Fibroblast of upper back skin (primary cell): ENCODE measurements at places on chromosomes 5 and 9.

DNA sequence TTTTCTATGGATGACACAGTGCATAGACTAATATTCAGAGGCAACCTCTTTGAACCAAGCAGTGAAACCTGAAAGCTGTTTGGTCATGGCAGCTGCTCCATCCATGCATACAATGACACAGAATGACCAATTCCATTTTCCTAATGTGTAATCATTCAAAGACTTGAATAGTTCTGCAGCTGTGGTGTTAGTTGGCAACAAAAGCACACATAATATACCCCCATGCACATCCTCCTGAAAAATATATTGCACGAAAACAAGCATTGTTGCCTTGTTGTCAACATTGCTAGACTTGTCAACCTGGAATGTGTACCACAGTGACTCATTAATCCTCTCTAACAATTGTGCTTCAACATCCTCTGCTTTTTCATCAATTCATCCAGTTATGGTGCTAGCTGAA is 71.0 kb upstream of the SEMA6A start:
- DNase-seq = no peak

- no peak for DNase-seq
Measured at GRCh38 chr5:32278406-32278805, 34.3 kb downstream of the MTMR12 start.

GRCh38 chr5:77239126-77239741 is 28.8 kb downstream of the PDE8B start:
- peak; percentile 2 for DNase-seq

- DNase-seq = no peak
Measured at GRCh38 chr5:8892926-8893325, 652.9 kb downstream of the SEMA5A start.

DNA sequence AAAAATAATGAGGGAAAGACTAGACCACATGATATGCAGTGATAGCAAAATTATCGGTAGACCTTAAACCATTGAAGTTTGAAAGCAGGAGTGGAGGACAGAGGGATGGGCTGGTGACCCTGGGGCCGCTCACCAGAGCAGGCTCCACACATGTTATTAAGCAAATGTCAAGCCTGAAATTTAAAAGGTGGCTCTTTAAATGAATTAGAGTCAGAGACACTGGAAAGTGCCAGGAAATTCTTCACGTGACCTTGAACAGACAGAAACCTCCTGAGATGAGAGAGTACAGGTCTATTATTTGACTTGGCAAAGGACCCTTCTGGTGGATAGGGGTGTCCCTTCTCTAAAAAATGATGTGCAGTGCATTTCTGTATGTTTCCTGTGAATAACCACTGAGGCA is 111.0 kb upstream of the CPEB4 start:
- DNase-seq = no peak

DNA sequence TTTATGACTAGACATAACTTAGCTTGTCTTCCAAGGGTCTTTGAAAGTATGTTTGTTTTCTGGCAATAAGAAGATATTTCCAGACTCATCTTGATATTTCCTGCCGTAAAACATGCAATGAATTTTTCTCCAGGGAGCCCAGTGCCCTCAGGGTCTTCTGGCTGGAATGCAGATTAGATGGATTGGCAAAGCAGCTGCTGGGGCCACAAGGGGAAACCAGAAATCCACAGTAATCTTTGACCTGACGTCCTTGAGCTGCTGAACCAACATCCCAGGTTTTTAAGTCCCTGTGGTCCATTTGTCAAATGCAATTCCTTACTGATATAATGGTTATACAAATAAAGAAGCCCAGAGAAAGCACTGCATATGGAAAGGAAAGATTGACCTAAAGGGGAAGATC is 93.0 kb downstream of the THBS4 start:
- DNase-seq = peak; percentile 81

- DNase-seq = no peak
Measured at GRCh38 chr9:93674580-93675335, 98.4 kb downstream of the PHF2 start.

- DNase-seq = no peak
Measured at GRCh38 chr5:54525261-54525660, 7.7 kb downstream of the SNX18 start.

- DNase-seq = peak; percentile 61
Measured at GRCh38 chr5:115423051-115423450, 121.5 kb downstream of the FEM1C start.

GRCh38 chr5:10323588-10324488 is 16.1 kb upstream of the CMBL start:
- DNase-seq = peak; percentile 37

GRCh38 chr9:127470662-127471061 is 19.4 kb downstream of the LRSAM1 start:
- no peak for DNase-seq

- DNase-seq = no peak
Measured at GRCh38 chr5:122844136-122844909, 1.1 kb upstream of the SNX24 start.

- DNase-seq = peak; percentile 22
Measured at GRCh38 chr9:126874546-126875314, 14.3 kb downstream of the ZBTB34 start.

DNA sequence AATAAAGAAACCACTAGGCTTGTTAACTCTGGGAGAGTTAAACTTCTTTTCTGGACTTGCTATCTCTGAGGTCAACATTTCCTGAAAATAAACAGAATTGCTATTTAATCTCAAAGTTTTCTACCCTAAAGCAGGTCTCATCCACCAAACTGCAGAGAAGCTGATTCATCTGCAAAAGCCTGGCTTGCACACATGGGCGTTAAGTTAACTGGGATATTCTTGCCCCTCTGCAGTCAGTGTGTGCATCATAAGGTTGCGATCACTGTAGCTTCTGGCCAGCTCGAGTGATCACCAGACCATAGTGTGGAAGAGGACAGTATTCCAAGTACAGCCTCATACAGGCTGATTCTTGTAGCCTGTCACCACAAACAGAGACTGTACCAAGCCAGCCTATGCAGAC is 99.2 kb downstream of the SPOCK1 start:
- no peak for DNase-seq

GRCh38 chr9:136268318-136268717 is 22.7 kb upstream of the QSOX2 start:
- no peak for DNase-seq

DNA sequence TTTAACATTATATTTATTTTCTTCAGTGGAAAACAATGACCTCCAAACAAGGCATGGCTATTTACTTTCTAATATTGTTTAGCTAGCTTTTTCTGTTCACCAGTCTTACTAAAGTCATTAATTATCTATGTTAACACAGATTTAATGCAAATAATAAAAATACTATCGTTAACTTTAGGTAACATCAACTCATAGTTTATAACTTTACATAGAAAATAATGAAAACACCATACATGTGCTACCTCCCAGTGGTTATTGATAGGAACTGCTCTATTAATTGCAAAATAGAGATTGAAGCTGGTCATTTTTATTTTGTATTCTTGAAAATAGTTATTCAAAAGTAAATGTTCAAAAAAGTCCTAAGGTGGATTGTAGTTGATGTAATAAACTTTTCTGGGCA is 78.3 kb upstream of the HCN1 start:
- DNase-seq = no peak

DNA sequence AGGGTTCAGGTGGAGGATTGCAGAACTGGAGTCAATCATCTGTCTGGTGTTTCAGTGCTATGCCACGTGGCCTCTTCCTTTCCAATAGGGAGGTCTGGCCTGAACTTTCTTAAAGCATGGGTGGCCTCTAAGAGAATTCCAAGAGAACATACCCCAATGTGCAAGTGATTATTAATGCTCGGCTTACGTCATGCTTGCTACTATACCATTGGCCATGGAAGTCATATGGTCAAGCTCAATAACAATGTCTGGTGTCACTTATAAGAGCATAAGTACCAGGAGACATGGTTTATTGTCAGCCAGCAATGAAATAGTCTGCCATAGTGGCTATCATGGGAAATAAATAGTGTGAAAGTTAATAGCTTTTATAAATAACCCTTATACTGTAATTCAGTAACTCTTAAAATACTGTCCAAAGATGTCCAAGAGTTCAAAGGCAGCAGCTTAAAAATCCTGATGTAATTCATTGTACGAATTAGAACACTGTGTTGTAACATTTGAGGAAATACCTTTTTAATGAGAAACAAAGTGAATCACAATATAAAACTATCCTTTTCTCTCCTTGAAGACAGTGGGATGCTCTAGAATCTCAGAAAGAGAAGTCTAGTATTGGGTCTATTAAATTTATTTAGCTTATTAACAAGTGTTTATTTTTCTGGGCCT is 355.4 kb upstream of the PRR16 start:
- DNase-seq = peak; percentile 23

DNA sequence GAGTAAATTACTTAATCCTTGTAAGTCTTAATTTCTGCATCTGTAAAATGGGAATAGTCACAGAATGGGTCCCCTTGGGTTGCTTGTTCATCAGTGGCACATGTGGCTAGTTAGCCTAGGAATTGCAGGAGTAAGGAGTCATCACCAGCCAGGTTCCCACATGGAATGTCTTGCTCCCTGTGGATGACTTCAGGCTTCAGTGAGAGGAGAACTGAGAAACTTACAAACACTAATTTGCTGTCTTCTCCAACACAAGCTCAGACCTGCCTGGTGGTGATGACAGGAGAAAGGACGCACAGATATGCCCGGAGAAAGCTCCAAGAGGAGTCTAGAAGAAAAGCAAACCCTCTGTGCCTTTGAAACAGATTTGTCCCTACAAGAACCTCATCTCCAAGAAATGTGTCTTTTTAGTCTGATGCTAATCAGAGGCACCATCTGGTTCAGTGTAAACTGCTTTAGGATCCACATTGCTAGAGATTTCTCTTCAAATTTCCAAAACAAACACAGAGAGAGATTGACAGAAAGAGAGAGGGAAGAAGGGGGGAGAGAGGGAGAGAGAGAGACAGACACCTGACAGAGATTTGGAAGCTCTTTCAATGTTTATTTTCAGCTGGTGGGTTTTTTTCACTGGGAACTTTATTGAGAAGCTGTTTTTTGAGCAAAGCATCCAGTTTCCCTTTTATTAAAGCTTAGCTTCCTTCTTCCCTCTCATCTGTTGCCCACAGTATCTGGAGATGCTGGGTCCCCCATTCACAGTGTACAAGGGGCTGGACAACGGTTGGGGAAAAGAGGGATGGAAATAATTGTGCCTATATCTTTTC is 128.3 kb downstream of the DOCK2 start:
- peak; percentile 76 for DNase-seq
